ENCODE measurements at places on chromosomes 2 and 18.

- no peak for DNase-seq
Observed at GRCh38 chr2:109555346-109555900, 58.3 kb downstream of the SEPTIN10 start.

DNA sequence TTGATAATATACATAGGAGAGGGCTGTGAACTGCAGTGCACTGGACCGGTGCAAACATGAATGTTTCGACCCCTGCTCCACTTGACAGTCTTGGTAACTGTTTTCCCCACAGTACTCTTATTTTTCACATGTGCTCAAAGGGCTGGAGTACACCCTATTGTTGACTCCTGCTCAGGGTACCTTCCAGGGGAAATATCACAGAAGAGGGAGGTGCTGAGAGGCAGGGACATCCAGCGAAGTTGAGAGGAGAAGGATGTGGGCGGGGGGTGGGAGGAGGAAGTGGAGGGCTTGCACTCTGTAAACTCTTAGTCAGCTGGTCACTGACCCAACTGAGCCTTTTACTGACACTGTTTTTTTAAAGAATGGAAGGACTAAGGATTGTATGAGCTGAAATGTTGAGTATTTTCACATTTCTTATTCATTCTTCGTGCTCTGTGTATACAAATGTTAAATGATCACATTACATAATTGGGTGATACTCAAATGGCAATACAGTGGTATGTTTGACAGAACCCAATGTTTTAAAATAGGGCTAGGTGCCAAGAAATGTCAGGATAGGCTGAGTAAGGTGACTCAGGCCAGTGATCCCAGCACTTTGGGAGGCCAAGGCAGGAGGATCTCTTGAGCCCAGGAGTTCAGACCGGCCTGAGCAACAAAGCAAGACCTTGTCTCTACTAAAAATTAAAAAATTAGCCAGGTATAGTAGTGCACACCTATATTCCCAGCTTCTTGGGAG lies 10.0 kb downstream of the INPP4A start:
- DNase-seq = no peak

- no peak for DNase-seq
Observed at GRCh38 chr18:25516121-25516520, 164.2 kb upstream of the ZNF521 start.

GRCh38 chr18:13878857-13879256 lies 36.5 kb downstream of the MC2R start:
- no peak for DNase-seq

GRCh38 chr2:140186313-140186712 lies 1406.1 kb upstream of the NXPH2 start:
- DNase-seq = no peak

GRCh38 chr2:174546519-174547506 lies 50.8 kb downstream of the WIPF1 start:
- peak; percentile 46 for DNase-seq

- DNase-seq = no peak
Observed at GRCh38 chr2:161414042-161415033, 1.8 kb upstream of the TBR1 start.

DNA sequence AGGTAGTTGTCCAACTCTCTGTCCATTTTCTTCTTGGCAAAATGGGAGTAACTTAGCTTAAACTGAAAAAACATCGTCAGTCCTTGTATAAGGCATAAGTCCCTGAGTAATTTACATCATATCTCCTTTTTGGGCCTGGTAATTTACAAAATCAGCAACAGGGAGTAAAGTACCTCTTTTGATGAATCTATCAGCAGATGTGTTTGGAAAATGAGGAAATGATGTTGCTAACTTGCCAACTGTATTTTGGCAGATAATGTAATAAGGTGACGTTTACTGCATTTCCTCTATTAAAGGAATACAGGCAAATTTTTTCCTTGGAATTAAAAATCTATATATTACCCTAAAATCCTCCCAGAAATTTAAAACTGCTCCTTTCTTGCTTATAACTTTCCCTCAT lies 29.2 kb downstream of the ANKRD44 start:
- no peak for DNase-seq

DNA sequence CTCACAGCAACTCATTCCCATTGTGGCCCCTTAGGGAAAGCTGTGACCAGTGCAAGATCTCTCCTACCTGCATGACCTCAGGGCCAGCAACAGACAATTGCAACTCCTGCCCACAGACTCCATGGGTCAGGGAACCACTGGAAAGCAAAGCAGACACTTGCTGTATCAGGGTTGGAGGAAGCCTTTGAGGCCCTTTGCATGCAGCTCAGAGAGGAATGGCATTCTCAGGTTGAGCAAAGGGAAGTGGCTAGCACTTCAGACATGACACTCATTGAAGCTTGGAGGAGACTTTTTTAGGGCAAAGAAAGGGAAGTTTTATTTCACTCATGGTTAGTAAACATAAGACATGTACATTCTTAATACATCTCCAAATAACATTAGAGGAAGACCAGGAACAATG lies 22.1 kb downstream of the IL1F10 start:
- DNase-seq = no peak

- no peak for DNase-seq
Observed at GRCh38 chr2:134228493-134228903, 25.4 kb upstream of the MGAT5 start.

Data from urothelium cell line (cell line).